ENCODE measurements at places on chromosomes 7 and 10. TPM values are rescaled to one million over a fixed set of nuclear protein-coding genes. Genes with fewer than 3 reads are reported as not detected.

Gene ZNHIT1
- total RNA-seq: 51.5 TPM

Gene STOX1
- 2.9 TPM for total RNA-seq

Gene INMT
- not detected for total RNA-seq

Gene TAS2R41
- not detected for total RNA-seq

Gene IFIT1B
- total RNA-seq: not detected

Gene PON1
- total RNA-seq: not detected

Gene STEAP1B
- total RNA-seq: 2.0 TPM

Gene C10orf105
- total RNA-seq: not detected

All from renal cortical epithelial cell (primary cell).